Right lung (tissue), 10 donors: ENCODE measurements at places on chromosomes 1 and 21. TPM values are rescaled to one million over a fixed set of nuclear protein-coding genes. Genes with fewer than 3 reads are reported as not detected.

Gene FHAD1
- 2.8 TPM for polyA plus RNA-seq

Gene SH2D2A
- polyA plus RNA-seq, result 0.46 TPM

Gene CFHR4
- 0.09 TPM for polyA plus RNA-seq

Gene MAP3K21
- 24.8 TPM for polyA plus RNA-seq

Gene FTCD
- 1.2 TPM for polyA plus RNA-seq

Gene PLEKHG5
- polyA plus RNA-seq, result 33.7 TPM

DNA sequence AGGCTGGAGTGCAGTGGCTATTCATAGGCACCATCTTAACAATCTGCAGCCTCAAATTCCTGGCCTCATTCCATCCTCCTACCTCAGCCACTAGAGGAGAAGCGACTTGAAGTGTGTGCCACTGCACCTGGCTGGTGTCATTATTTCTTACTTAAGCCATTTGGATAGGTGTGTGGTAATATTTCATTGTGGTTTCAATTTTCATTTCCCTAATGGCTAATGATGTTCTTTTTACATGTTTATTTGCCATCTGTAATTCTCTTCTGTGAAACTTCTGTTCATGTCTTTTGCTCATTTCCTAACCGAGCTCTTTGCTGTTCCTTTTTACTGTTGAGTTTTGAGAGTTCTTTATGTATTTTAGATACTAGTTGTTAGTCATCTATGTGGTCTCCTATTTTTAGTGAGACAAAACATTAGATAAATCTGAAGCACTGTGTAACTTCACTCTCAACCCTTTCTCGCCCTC is 66.8 kb downstream of the SLC27A3 start:
- DNase-seq, result no peak

- no peak for DNase-seq
Measured at GRCh38 chr1:200660719-200661118, 9.0 kb downstream of the DDX59 start.

DNA sequence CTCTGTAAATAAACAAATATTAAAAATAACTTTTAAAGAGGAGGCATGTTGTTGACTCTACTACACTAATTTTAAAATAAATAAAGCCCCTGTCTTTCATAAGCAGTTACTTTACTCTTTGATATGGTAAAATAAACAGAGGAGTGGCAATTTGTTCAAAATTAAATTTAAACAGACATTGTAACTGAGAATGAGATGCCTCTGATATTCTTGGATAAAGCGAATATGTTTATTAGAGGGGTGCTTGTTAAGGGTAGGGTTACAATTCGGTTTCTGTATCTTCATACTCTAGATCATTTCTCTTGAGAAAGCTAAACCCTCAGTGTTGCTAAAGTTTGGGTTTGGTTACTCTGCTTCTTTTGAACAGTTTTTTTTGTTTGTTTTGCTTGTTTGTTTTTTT is 19.6 kb downstream of the LPAR3 start:
- no peak for DNase-seq

DNA sequence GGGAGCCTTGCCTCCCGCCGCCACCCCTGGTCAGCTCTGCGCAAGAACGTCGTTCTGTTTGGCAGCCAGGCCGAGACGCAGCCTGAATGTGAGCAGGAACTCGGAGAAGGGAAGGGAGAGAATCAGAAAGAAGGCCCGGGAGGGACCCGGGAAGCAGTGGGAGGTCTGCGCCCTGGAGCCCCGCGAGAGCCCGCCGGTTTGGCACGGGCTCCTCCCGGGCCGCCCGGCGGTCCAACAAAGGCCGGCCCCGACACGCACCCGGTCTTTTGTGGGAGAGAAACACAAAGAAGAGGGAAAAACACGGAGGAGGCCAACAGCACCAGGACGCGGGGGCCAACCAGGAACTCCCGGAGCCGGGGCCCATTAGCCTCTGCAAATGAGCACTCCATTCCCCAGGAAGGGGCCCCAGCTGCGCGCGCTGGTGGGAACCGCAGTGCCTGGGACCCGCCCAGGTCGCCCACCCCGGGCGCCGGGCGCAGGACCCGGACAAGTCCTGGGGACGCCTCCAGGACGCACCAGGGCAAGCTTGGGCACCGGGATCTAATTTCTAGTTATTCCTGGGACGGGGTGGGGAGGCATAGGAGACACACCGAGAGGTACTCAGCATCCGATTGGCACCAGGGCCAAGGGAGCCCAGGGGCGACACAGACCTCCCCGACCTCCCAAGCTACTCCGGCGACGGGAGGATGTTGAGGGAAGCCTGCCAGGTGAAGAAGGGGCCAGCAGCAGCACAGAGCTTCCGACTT is 2.7 kb upstream of the OLIG2 start:
- no peak for DNase-seq

- no peak for DNase-seq
Measured at GRCh38 chr1:217712925-217713597, 81.9 kb downstream of the SPATA17 start.

GRCh38 chr1:150322310-150322709 is 977 bp downstream of the PRPF3 start:
- no peak for DNase-seq

DNA sequence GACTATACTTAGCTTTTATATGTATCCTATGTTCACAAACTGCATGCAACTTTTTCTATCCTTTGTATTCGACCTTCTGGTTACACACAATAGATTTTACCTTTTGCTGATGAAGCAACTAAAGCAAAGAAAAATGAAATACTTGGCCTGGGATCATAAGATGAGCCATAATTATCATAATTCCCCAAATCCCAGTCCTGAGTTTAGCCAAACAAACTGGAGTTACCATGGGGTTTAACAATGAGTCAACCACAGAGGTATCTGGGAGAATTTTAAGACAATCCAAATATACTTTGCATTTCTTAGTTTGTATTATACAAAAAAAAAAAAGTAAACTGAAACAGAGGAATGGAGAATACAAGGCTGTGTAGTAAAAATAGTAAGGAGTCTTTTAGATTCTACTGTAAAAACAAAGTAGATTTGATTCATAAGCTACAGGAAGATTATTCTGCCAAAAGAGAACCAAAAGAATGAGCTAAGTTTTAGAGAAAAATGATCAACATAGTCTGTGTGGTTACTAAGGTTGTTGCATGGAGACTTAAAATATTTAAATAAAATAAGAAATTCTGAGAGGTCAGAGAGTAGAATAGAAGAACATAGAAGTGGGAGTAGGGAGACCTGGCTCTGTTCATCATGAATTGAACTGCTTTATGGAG is 60.4 kb upstream of the GORAB start:
- no peak for DNase-seq

DNA sequence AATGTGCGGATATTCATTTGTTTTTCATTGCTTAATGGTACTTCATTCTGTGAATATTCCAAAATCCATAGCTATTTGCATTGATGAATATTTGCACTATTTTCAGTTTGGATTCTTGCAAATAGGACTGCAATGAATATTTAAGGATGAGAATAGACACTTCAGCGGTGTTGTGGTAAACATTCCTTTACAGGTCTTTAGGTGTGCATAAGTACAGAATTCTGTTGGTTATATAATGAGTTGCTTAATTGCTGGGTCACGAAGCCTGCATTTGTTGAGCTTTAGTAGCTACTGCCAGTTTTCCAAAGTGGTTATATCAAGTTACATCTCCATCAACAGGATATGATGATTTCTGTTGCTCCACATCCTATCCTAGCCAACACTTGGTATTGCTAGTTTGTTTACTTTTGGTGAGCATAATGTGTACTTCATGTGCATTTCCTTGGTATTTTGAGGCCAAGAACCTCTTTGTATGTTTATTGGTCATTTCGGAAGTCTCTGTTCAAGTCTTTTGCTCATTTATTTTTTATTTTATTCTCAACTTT is 64.2 kb upstream of the CYYR1 start:
- no peak for DNase-seq

DNA sequence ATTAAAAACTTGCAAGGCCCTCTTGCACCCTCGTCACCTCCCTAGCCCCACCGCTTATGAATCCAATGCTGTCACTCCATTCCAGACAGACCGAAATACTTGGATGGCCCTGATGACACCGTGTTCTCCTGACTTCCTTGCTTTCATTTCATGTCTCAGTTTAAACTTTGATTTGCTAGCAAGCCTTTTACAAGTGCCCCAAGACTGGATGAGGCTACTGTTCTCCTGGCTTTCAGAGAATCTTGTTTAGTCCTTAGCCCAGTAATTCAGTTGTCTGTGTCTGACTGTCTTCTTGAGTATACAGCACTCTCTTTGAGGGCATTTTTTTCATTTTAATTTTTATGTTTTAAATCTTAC is 824 bp upstream of the IFI44L start:
- no peak for DNase-seq

DNA sequence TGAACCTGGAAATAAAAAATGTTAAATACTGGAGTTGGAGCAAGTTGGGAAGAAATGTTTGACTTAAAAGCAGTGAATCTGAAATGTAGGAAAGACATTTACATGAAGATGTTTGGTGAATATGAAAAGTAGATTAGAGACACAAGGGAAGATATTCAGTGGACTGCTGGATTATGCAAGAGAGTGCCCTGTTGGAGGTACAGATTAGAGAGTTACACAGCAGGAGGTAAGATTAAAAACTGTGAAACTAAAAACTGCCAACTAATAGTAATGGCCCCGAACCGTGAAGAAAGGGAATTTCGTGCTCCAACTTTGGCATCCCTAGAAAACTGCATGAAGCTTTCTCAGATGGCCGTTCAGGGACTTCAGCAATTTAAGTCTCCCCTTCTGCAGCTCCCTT is 375.4 kb downstream of the DPYD start:
- DNase-seq, result no peak

DNA sequence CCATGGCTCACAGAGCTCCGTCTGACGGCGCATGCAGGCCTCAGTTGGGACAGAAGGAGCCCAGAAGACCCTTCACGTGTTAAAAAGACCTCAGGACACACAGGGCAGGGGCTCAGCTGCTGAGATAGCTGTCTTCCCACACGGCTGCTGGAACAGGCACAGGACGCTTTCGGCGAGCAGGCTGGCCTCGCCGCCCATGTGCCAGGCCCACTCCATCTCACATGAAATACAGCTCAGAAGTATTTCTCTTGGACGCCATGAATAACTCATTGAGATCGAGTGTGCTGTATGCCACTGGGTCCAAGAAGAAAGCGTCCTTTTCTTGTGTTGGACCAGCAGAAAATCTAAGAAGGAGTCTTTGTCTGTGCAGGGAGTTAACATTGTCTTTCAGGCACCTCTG is 69.6 kb downstream of the SIM2 start:
- no peak for DNase-seq
